ENCODE measurements at places on chromosomes 3 and 15.

DNA sequence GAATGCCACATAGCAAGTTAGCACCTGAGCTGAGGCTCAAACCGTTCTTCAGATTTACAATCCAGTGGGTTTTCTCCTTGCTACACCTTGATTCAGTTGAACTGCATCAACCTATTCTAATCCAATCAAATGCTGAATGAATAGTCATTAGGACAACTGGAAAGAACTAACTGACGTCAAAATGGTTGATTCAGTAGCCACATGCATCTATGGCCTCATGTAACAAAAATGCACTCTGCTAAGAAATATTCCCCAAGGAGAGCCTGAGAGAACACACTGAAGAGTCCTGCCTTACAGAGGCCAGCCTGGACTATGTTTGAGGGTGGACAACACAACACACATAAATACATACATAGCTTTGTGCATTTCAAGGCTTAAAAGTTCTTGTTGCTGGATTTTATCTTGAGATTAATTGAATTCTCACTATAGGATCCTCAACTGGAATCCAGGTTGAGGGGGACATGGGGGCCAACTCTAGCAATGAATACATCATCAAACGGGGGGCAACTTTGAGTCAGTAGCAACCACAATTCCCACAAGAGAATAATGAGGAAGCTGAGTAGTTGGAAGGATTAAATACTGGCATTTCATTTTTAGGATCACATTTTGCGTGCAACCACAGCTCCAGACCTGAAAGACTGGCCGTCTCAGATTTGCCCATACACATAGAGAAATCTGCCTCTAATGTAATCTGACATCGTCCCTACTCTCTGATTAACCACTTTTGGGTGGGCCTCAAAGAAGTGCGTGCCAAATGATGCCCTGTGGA lies 280.2 kb upstream of the ICE2 start:
- DNase-seq, result no peak

DNA sequence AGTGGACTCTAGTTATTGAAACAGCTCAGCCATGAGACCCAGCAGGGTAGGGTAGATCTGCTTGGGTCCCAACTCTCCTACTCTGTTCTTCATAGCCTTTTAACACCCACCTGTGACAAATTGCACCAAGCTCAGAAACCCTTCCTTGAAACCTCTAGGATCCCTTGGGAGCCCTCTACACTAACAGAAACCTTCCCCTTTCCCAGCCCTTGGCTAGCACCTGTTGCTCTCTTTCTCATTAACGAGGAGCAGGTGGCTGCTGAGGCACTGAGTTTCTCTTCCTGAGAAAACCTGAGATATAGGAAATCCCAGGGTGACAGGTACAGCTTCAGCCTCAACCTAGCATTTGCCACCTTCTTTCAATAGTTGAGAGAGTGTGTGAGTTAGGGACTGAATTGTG lies 88.3 kb upstream of the CLSTN2 start:
- DNase-seq, result no peak

GRCh38 chr3:44963571-44964325 lies 12.2 kb downstream of the ZDHHC3 start:
- DNase-seq, result no peak

GRCh38 chr3:153289334-153289808 lies 127.3 kb downstream of the RAP2B start:
- DNase-seq, result no peak

DNA sequence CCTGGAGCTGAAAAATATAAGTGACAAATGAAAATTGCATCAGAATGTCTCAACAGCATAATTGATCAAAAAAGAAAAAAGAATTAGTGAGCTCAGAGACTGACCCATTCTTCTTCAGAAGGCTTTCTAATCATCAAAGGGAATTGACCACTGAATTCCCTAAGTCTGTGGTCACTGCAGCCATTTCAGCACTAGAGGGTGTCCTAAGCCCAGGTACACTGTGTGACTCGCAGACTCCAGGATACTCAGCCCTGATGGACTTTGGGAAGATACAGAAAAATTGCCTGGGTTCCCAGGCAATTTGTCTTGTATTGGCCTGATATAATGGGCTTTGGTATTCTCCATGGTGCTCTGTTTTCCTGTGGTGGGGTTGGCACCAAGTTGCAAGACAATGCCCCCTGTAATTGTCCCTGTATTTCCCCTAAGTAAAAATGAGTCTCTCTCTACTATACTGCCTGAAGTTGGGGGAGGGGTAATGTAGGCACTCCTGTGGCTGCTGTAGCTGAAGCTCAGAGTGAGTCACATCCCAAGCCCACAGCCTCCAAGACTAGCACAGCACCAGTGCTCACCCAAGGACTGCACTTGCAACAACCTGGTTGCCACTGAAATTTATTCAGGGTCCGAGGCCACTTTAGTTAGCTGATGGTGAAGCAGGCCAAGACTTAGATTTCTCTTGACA lies 256.0 kb upstream of the STAC start:
- DNase-seq, result no peak

- no peak for DNase-seq
These were observed 312.8 kb upstream of the TLE3 start for GRCh38 chr15:70410371-70410985.

DNA sequence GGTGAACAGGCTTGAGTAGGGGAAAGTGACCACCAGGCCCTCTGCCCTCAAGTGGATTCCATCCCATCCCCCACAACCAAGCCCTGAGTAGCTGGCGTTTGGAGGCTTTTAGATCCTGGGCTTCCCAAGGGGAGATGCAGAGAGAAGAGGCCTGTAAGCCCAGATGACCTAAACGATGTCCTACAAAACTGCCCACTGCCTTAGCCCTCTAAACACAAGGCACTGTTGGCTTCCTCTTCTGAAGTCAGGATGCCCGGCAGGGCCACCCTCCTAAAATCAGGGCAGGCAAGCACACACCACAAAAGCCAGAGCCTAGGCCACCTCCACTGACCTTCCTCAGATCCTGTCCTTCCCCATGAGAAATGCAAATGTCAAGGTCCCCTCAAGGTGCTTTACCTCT lies 68.6 kb downstream of the ADCY5 start:
- no peak for DNase-seq

DNA sequence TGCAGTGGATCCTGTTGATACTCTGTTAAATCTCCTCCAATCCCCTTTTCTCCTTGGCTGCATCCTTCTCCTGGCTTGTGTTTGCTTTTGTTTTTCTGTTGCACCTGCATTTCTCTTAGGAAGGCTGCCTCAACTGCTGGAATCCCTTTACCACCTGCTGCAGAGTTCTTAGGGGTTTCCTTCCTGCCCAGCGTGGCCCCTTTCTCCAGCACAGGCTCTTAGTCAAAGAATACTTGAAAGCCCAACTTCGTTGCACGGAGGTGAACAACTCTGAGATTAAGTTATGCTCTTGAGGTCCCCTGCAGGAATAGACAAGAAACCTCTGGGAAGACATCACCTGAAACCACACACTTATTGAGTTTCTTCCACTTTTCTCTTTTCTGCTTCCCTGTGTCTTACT lies 121.6 kb upstream of the GRM7 start:
- no peak for DNase-seq

GRCh38 chr3:126488185-126488584 lies 12.5 kb upstream of the ZXDC start:
- DNase-seq, result no peak

GRCh38 chr3:146161663-146162002 lies 649 bp upstream of the PLOD2 start:
- no peak for DNase-seq
